ENCODE measurements at places on chromosomes 1 and 21.

DNA sequence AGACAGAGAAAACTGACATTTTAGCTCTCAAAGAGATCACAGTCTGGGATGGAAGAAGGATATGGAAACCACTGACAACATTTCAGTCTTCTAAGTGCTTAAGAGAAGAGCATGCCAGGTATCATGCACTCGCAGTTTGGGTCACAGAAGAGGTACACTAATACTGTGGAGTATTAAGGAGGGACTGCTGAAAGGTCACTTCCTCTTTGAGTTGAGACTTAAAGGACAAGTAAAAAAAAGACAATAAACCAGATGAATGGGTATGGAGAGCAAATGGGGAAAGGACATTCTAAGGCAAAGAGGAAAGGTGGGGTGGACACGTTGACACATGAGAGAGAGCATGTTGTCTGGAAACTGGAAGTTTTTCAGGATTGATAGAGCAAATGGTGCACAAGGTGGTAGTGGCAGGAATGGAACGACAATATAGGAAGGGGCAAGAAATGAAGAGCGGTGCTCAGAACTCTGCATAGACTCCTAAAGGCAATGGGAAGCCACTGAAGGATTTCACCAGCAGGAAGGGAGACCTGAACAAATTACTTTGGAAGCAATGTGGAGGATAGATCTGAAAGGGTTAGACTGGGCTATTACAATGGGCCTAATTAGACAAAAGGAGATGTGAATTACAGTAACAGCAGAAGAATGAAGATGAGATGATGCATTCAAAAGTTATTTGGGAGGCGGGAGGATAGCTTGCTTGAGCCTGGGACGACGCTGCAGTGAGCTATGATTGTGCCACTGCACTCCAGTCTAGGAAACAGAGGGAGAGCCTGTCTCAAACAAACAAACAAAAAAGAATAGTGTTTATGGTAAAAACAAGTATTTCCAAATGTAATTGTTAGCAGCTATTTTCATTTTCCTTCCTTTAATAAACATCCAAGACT is 11.1 kb downstream of the DIPK1A start:
- no peak for DNase-seq

GRCh38 chr1:172955161-172955815 is 95.5 kb downstream of the TNFSF18 start:
- DNase-seq: no peak

DNA sequence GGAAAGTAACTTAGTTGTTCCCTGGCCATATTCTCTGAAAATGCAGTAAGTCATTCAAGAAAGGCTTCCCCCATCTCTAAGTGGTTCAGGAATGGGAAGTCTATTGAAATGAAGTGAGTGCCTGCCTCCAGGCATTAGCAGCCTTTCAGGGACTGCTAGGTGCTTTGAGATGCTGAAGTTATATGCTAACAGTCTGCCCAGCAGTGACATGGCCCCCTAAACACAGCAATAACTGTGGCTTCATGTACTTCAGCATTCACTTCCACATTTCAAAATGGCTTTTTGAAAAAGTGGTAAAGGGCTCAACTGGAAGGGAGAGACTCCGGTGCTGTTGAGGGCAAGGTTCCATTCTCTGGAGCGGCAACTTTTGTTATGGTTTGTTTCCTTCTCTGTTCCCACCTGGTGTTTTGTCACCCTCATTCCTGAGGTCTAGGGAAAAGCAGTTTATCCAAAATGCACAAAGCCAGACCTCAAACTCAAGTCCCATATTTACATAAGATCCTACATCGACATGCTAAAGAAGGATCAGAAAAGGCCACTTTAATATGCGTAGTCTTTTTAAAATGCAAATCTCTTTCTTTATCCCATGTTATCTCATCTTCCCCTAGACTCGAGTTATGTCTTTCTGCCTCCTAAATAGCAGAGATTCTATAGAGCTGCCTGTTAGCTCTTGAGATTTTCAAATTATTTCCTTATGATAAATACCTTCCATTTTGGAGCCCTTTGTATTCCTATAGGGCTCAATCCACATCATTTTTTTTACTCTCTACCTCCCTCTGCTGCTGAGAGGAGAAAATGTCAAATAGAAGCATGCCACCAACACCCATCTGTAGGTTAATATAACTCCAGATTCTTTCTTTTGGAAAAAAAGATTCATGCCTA is 34.2 kb upstream of the LRRC8C start:
- DNase-seq: no peak

GRCh38 chr1:171965777-171966176 is 124.5 kb downstream of the DNM3 start:
- no peak for DNase-seq

GRCh38 chr1:228964178-228965089 is 229.2 kb downstream of the RHOU start:
- DNase-seq: no peak

DNA sequence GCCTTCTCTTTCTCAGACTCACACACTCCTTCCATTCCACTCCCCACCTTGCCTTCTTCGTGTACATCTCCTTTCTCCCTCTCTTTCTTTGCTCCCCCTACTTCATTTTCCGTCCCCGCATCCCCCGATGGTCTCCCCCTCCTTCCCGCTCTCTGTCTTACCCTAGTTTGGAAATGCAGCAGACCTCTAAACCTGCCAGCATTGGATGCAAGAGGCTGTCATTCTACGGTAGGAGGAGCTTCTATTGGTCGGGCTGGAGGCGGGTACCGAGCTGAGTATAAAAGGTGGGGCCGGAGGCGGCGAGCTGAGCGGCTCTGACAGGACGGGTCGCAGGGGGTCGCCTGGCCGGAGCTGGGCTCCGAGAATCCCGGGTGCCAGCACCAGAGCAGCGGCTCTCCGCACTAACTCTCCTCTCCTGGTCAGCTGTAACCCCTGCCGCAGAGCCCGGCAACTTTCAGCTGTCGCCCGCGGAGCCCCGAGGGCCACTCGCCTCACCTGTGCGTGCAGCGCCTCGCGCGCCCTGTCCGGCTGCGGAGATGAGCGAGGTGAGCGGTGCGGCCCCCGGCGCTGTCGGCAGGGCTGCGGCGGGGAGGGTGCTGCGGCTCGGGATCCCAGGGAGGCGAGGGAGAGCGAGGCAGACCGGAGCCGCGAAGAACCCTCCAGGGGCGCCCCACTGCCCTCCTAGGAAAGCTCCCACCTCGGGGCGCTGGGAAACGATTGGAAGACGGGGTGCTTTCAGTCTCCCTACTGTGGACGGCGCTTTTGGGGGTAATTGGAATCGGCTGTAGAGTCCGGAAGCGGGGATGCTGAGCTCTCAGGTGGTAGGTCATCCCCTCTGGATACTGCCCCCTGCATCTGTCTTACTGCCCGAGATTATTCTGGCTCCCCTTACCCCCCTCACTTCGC is at the start of gene PCP4L1:
TSS of gene PCP4L1 (plus strand) at position 307 of the 906 bp plus-strand sequence. CDS start at position 537, 230 bp downstream.
- peak; percentile 68 for DNase-seq

DNA sequence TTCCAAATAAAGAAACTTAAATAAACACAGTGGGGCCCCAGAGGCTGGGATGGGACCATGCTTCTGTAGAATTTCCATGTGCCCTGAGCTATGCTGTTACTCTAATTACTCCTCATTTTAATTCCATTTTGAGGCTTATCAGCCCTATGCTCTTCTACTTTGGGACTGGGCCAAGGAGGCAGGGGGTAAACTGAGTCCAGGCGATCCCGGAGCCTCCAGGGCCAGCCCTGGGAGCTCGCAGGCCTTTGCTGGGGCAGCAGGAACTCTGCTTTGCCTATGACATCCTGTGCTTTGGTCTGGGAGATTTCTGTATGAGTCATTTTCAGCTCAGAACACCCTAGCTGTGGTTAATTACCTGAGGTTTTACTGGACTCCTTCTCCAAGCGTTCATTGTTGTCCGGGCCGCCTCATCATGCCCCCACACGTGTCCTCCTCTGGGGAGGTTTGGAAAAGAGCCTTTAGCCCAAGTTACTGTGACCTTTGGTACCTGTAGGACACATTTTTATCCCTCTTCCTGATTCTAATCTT is 95.7 kb downstream of the RHOU start:
- no peak for DNase-seq
